Upper lobe of right lung (tissue), 1 donor: ENCODE measurements at places on chromosomes 4 and X. TPM values are rescaled to one million over a fixed set of nuclear protein-coding genes. Genes with fewer than 3 reads are reported as not detected.
A peak's percentile ranks its signal among the peaks of the same experiment; 100 is the strongest.

Gene PLA2G12A
- 45.7 TPM for total RNA-seq

Gene TLR7
- 3.1 TPM for total RNA-seq

DNA sequence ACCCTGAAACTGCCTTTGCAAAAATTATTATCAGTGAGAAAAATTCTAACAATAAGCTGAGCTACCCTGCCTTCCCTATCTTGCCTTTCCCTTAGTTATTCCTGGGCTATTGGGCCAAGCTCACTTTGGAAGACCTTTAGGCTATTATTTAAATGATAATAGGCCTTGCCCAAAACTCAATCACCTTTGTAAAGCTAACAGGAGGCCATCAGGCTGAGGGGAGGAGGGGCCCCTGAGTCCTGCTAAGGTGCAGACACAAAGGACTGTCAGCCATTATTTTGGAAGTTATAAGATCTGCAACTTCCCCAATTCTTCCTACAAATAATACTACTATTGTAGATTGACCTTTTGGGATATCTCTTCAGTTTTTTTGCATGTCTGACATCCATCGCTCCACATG is 278.8 kb upstream of the DIAPH2 start:
- DNase-seq = no peak

Gene GNRHR
- total RNA-seq = not detected

Gene CXorf49B
- not detected for total RNA-seq

DNA sequence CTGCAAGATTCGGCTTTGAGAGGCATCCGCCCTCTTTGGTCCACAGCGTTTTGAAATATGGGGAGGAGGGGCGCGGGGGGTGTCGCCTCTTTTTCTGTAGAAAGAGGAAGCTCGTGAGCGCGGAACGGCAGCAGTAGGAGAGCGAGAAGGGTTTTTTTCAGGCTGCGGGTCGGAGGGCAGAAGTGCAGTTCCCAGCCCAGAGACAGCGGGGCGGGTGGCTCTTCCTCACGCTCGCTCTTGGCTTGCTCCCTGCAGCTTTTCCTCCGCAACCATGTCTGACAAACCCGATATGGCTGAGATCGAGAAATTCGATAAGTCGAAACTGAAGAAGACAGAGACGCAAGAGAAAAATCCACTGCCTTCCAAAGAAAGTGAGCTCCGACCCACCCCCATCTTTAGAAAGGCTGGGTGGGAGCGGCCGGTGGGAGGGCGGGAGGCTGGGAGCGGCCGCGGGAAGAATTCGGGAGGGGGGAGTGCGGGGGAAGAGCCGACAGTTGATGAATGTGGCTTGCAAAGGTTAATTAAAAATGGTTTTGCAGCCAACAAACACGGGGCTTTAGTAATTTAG is 1.2 kb downstream of the TMSB4X start:
- peak; percentile 75 for DNase-seq

GRCh38 chrX:43656005-43656494 is at the start of gene MAOA:
TSS of gene MAOA (plus strand) at chrX:43656299. CDS start at chrX:43656342, 43 bp downstream.
- peak; percentile 92 for DNase-seq

DNA sequence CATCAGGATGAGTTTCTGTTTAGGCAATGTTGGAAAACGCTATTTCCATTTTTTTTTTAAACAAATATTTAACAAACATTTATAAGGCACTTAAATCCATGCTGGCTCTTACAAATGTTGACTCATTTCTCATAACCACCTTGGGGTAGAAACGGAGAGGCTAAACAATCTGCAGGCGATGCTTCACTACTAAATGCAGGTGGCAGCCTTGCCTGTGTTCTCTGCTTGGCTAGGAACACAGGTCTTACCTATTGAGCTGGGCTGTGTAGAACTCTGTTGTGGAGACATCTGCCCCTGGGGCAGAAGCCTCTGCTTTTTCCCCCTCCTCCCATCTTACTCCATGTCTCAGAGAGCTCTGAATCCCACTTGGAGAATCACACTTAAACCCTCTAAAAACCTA is 1.4 kb upstream of the CXCL1 start:
- DNase-seq = no peak

DNA sequence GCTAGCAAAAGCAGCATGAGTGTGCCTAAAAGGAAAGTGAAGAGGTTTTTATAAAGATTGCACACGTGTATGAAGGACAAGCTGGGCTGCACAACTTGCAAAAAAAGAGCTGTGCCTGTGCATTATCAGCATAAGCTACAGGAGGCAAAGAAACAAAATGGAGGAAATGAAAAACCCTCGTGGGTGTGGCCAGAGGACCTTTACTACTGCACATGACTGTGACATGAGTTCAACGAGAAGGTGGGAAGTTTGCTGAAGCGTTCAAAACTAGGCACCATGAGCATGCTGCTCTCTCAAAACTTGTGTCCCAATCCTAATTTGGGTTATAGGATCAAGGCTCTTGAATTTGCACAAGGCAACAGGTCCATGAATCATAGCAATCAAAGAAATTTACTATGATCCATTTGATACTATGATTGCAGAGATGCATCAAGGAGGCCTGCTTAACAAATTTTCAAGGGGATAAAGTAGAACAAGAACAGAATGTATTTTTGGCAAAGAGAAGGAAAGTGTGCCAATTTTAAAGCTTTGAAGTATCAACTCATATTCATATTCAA is 38.1 kb upstream of the CXorf38 start:
- no peak for DNase-seq

Gene HHIP
- 247 TPM for total RNA-seq

GRCh38 chrX:74343343-74344279 is 39.6 kb downstream of the ZCCHC13 start:
- DNase-seq = no peak

Gene ETFDH
- total RNA-seq = 30.4 TPM

GRCh38 chr4:100681289-100681688 is 163.5 kb upstream of the EMCN start:
- no peak for DNase-seq

GRCh38 chrX:332496-332860 is 13.9 kb upstream of the GTPBP6 start:
- DNase-seq = peak; percentile 51

GRCh38 chr4:124433500-124433899 is 279.0 kb downstream of the ANKRD50 start:
- no peak for DNase-seq

Gene OGT
- 129 TPM for total RNA-seq

- DNase-seq = no peak
Measured at GRCh38 chr4:1749826-1750225, 28.5 kb downstream of the TACC3 start.

Gene FGG
- 515 TPM for total RNA-seq

DNA sequence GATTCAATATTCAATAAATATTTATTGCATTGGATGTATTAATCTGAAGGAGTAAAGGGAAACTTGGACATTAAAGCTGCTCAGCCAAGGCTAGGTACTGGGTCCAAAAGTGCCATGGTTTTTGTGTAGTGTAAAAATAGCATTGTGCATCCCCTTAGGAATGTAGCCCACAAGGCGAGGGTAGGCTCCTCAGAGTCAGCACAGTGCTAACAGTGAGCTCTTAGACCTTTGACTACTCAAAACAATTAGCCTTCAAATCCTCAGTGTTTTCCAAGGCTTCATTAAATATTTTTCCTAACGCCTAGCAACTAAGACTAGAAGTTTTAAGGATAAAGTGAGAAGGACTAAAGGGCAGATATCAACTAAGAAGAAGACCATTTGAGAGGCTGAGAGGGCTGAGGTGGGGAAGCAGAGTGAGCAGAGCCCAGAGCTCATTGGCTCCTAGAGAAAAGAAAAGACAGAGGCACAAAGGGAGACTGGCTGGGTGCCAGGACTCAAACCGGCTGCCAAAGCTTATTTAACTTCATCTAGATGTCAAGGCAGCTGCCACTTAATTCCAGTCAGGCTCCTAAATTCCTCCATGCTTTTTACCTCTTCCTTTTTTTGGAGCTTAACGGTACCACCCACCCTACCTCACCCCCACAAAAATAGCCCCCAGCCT is 17.0 kb downstream of the PRKG2 start:
- no peak for DNase-seq

DNA sequence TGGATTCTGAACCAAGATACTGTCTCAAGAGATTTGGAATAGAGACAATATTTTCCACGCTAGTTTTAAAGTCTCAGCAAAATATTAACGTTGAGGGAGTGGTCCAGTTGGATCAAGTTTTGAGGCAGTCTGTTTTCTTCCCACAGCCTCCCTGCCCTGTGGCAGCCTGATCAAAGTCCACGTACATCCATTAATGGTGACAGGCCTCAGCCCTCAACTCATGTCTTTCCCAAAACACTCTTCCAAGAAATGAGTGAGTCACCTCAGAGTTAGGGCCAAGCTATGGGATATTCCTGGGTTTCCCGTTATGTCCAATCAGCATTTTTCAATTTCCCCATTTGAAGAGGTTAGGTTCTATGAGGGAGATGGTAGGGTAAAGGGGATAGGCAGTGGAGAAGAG is 28.5 kb downstream of the EGFL6 start:
- DNase-seq = no peak

- DNase-seq = peak; percentile 75
Measured at GRCh38 chr4:15254236-15254880, 173.5 kb upstream of the C1QTNF7 start.

DNA sequence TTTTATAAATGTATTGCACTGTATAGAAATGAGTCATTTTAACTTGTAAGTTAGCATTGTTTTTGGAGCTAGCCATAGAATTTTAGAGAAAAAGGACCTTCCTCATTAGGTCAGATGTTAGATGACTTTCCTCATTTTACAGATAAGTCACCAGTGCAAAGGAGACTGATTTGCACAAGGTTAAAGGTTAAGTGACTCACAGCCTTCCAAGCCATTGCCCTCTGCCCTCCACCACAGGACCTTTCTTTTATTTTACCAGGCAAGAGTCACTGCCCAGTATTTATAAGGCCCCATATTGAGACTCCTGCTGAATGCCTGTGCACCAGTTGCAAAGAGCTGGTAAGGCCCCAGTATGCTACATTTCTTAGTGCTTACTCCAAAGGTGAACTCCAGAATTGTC is 4.2 kb upstream of the ABCG2 start:
- no peak for DNase-seq

GRCh38 chr4:77074381-77074831 is 1.4 kb downstream of the CCNI start:
- DNase-seq = no peak
